CD8-positive, alpha-beta memory T cell (primary cell): ENCODE measurements at places on chromosomes 2 and 18.

GRCh38 chr2:239275847-239276831 lies 124.7 kb downstream of the HDAC4 start:
- no peak for DNase-seq

- DNase-seq = no peak
Observed at GRCh38 chr2:101354420-101355311, 32.6 kb downstream of the CREG2 start.

DNA sequence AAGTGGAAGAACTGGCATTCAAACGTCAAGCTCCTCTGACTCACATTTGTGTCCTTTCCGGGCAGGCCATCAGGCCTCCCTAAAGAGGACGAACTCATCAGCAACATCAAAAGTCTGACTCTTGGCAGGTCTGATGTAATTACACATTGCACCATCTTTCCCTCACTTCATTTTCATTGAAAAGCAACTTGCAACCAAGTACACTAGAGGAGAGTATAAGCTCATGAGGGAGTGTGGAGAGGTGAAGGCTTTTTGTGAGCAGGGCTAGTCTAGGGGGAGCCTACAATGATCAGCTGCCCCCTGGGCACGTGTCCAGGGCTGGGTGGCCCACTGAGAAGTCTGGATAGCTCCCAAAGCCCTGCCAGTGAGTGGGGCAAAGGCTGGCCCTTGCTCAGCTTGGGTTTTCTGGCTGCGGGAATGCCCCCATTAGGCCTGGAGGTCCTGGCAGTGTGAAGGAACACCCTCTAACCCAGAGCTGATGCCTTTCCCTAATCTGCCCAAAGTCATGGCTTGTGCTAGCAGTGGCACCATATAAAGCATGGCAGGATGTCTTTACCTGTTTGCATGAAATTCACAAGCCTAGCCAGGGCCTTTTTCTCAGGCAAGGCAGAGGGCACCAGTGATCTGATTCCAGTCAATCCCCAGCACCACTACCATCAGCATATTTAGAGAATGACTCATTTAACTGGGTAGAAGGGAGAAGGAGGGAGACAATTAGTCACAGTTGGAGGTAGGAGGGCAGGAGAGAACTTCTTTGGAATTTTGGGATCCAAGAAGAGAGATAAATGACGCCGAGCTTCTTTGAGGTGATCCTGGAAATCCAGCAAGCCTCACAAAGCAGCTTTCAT lies 8.5 kb upstream of the DAW1 start:
- DNase-seq = no peak

GRCh38 chr2:19361325-19361990 lies 3.0 kb upstream of the OSR1 start:
- no peak for DNase-seq

DNA sequence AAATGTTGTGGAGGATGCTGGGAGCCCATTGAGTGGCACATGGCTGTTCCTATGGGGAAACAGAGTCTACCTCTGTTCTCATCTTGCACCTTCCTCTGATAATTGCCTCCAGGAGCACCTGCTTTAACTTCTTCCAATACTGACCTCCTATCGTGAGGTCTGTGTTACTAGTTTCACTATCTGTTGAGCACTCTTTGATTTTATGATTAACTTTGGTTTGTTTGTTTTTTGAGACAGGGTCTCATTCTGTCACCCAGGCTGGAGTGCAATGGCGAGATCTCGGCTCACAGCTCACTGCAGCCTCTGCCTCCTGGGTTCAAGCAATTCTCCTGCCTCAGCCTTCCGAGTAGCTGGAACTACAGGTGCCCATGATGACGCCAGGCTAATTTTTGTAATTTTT lies 12.1 kb upstream of the RFX8 start:
- DNase-seq = no peak

DNA sequence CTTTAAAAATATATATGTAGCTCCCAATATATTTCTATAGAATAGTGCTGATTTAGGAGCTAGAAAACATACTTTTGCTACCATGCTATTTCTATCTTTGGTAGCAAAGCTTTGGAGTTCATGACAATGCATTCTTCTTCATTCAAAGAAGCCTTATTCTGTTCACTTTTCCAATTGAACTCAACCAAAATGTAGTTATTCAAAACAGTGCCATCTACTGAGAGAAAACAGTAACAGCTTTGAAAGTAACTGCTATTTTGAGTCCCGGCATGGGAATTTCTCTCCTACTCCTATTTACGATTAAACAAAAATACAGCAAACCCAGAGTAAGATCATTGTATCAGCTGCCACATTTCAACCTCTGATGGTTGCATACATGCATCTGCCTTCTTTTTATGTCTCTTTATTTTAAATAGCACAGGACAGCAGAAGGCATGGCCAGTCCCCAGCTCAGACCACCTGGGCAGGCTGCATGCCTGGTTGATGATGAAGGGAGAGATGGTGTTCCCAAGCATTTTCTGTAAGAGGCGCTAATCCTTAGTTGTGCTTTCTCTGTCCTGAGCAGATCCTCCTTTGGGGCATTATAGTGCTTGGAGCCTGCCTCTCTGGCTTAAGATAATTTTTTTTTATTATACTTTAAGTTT lies 69.7 kb upstream of the SULT1C3 start:
- no peak for DNase-seq

- no peak for DNase-seq
Observed at GRCh38 chr2:20366672-20367116, 16.1 kb upstream of the PUM2 start.

- DNase-seq = no peak
Observed at GRCh38 chr2:119440873-119441272, 9.2 kb downstream of the TMEM37 start.

GRCh38 chr2:126886211-126886915 lies 12.3 kb upstream of the TEX51 start:
- DNase-seq = no peak

GRCh38 chr2:11444737-11445136 lies 21.2 kb downstream of the E2F6 start:
- no peak for DNase-seq

DNA sequence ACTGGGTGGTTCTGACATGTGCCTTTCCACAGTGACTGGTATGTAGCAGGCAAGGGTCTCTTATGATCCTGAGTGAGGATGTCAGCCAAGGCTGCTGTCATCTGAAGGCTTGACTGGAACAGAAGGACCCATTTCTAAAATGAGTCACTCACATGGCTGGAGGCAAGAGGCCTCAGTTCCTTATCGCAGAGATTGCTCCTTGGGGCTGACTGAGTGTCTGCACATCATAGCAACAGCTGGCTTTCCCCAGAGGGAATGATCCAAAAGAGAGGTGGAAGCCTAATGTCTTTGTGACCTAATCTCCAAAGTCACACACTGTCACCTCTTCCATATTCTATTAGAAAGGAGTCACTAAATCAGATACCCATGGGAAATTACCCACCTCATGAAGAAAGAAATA lies 114.0 kb downstream of the NEDD4L start:
- DNase-seq = no peak

DNA sequence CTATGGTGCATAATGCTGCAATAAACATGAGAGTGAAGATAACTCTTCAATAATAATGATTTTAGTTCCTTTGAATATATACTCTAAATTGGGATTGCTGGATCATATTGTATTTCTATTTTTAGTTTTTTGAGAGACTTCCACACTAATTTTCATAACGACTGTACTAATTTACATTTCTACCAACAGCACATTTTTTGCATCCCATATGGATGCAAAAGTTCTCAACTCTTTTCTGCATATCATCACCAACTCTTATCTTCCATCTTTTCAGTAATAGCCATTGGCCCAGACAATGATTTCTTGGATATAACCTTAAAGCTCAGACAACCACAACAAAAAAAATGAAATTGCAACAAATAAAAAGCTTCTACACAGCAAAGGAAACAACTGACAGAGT lies 1082.4 kb downstream of the CNTNAP5 start:
- DNase-seq = no peak

GRCh38 chr2:70531419-70532086 lies 22.1 kb downstream of the TGFA start:
- DNase-seq = no peak

- DNase-seq = peak; percentile 63
Observed at GRCh38 chr2:54560146-54560881, 104.2 kb downstream of the SPTBN1 start.

DNA sequence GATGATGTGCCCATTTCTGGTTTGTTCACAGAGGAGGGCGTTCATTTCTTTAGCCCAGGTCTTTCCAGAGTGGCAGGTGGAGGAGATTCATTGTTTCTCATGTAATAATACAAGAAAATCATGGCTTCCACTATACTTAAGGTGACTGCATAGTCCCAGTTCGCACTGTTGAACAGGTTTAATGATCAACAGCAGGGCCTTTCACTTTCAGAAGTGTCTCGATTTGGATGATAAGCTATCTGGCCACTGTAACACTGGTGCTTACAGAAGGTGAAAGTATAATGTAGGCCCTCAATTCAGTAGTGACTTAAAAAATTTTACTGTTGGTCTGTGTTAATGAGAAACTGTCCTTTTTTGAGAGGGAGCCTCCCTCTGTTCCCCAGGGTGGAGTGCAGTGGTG lies 1.4 kb downstream of the RMC1 start:
- no peak for DNase-seq

GRCh38 chr2:112243233-112243632 lies 11.6 kb downstream of the ZC3H8 start:
- no peak for DNase-seq

- no peak for DNase-seq
Observed at GRCh38 chr2:8693157-8693821, 11.4 kb downstream of the ID2 start.

GRCh38 chr18:8003878-8004675 lies 437.0 kb downstream of the PTPRM start:
- no peak for DNase-seq

GRCh38 chr2:100036026-100036425 lies 106.4 kb downstream of the AFF3 start:
- DNase-seq = no peak

DNA sequence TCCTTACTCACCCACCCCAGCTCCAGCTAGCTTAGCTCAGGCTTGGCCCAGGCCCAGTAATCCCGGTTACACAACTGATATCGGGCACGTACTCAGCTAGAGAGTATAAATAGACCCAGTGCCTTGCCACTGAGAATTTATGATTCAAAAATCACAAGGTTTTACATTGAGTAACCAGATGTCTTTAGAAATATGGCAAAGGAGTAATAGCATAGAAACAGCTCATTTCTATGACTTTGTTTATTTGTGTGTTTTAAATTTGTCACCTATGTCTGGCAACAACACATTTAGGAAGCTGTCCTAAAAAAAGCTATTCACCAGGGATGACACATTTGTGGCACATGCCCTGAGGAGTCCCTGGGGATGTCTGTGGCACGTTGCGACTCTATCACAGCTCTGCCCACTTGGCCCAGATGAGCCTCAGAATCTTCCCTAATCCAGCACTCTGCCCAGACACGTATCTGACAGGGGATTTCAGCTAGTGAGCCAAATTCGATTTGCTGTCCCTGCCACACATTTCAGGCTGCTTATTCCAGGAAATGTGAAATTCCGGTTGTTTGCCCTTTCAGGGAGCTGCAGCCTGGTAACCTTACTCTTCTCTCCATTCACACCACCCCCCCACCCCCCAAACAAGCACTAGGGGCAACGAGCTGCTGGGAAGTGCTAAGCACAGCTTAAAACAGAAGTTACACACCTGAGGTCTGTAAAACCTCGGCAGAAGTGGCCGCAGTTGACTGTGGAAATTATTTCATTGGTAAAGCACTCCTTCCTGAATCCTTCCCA lies 85.4 kb upstream of the ZCCHC2 start:
- no peak for DNase-seq

GRCh38 chr18:9827793-9828505 lies 57.8 kb upstream of the TXNDC2 start:
- DNase-seq = no peak

GRCh38 chr2:241051578-241052487 lies 50.3 kb downstream of the MTERF4 start:
- DNase-seq = no peak

- DNase-seq = no peak
Observed at GRCh38 chr2:126275098-126275497, 380.9 kb upstream of the GYPC start.

DNA sequence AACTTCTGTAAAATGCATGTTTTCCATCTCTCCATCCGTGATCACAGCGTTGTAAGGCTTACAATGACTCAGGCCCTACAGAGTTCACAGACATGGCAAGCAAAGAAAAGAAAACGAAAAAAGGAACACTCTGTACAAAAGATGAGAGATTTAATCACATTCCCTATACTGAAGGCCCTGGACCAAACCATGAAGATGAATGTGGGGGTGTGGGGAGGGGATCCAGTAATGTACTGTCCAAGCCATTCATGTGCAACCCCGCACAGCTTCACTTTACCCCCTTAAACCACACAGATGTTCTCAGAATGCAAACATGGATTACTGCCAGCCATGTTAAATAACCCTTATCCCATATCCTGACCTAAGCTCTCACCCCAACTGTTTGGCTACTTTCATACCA lies 391.1 kb downstream of the NCKAP5 start:
- no peak for DNase-seq

DNA sequence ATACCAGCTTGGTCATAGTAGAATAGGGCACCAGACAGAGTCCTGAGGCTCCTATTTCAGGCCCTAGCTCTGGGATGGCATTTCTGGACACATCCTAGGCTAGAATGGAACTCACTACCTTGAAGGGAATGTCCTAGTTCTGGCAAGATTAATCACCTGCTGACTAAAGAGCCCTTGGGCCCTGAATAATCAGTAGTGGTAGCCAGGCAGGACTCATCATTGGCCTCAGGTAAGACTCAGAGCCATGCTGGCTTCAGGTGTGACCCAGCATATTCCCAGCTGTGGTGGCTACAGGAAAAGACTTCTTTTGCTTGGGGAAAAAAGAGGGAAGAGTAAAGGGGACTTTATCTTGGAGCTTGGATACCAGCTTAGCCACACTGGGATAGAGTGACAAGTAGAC lies 131.0 kb upstream of the SRD5A2 start:
- no peak for DNase-seq

DNA sequence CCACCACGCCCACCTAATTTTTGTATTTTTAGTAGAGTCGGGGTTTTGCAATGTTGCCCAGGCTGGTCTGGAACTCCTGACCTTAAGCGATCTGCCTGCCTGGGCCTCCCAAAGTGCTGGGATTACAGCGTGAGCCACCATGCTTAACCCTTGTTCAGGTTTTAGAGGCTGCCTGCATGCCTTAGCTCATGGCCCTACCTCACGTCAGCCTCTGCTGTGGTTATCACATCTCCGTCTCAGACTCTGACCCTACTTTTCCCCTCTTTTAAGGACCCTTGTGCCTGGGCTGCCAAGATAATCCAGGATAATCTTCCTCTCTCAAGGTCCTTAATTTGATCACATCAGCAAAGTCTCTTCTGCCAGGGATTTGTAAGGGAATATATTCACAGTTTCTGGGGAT lies 98.2 kb upstream of the PMAIP1 start:
- no peak for DNase-seq

- DNase-seq = no peak
Observed at GRCh38 chr2:134773759-134774742, 55.3 kb upstream of the TMEM163 start.
